ENCODE measurements at places on chromosomes 3 and 15.

DNA sequence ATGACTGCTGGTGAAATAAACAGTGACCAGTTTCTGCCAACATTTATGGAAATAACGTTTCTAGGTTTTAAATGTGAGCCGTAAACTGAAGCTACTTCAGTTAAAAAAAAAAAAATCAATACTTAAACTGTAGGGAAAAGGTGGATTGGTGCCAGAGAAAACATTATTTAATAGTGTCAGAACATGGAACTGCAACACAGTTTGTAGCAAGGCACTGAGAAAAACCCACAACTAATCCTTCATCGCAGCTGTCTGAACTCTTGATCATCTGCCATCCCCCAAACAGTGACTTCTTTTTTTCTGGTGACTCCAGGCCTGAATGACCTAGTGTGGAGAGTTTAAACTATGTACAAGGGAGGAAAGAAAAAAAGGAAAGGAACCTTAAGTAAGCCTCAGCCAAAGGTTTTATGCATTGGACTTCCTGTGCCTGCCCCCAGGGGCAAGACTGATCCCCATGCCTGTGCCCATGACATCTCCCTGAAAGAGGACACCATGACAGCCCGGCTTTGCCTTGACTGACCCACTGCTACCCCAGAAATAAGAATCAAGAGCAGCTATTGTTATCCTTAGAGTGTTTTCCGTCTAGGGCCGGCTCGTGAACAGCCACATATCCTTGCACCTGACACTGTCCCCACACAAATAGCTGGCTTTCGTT is 33.1 kb downstream of the CRTAP start:
- no peak for DNase-seq

DNA sequence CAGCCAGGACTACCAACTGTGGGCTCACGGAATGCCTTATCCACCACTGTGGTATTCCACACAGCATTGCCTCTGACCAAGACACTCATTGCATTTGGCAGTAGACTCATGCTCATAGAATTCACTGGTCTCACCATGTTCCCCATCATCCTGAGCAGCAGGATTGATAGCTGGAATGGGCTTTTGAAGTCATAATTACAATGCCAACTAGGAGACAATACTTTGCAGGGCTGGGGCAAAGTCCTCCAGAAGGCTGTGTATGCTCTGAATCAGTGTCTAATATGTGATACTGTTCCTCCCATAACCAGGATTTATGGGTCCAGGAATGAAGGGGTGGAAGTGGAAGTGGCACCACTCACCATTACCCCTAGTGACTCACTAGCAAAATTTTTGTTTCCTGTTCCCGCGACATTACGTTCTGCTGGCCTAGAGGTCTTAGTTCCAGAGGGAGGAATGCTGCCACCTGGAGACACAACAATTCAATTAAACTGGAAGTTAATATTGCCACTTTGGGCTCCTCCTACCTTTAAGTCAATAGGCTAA is 58.6 kb upstream of the CCDC80 start:
- peak; percentile 32 for DNase-seq

- no peak for DNase-seq
Measured at GRCh38 chr3:87367736-87368135, 91.4 kb upstream of the POU1F1 start.

GRCh38 chr3:142618917-142619461 is 22.8 kb downstream of the PLS1 start:
- DNase-seq: no peak

- DNase-seq: no peak
Measured at GRCh38 chr15:89781055-89781454, 4.9 kb downstream of the MESP2 start.

DNA sequence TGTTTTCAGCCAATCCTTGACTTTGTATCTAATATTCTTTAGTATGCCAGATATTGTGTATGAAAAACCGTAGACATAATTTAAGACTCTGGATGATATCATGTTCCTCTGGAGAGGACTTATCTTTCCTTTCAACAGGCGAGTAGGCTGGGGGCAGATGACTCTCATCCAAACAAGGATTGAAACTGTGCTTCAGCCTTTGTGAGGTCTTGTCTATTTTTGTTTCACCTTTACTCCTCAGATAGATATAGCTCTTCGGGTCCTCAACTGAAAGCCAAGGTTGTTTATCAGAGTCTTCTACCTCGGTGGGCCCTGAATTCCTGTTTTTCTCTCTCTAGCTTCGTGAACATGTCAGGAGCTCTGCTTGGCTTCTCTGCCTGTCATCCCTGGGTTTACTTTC is 66.0 kb downstream of the C3orf20 start:
- no peak for DNase-seq

DNA sequence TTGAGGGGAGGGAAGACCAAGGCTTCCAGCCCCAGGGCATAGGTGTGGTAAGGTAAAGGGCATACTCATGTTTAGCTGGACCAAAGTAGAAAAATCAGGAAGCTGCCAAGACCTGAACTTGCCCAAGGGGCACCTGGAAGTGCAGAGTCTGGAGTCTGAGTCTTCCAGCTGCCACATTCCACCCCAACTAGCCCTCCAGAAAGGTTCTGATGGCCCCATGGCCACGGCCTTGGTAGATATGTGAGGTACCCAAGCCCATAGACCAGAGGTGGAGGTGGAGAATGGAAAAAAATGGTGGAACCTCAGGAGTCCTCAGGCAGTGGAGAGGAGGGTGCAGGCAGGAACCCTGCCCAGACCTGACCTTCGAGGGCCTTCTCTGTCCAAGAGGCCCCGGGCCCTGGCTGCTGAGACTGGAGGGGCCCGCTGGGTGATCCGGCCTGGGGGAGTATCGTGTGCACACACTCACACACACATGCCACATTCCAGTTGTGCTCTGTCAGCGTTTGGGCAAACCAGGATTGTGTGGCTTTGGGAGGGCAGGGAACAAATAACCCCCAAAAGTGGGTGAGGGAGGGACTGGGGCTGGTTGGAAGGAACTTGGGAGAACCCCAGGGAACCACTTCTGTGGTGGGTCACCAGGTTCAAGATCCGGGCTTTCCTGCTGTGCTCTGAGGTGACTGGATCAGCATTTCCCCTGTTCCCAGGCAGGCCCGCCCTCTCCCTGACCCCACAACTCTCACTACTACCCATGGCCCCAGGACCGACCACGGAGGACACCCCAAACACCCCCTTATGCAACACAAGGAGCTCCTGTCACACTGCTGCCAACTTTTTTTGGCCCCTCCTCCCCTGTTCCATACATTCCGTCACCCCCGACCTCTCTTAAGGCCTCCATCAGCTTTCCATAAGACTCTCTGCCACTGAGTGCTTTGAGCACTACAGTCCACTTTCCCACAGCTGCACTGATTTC is 11.6 kb downstream of the MYL3 start:
- no peak for DNase-seq

DNA sequence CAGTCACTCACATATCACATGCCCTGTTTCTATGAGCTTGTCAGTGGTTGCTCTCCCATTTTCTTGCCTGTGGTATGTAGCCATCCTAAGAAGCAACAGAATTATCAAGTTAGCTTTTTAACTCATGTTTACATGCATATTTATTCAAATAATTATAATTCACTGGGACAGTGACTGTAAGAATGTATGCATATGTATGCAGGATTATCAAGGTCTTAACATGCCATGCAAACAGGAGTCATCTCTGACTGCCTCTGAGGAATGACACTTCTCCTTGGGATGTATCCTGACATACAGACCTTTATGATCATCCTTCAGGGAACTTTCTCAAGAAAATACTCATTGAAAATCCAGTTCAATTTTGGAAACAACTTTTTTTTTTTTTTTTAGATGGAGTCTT is 240.9 kb downstream of the CPNE4 start:
- DNase-seq: no peak

DNA sequence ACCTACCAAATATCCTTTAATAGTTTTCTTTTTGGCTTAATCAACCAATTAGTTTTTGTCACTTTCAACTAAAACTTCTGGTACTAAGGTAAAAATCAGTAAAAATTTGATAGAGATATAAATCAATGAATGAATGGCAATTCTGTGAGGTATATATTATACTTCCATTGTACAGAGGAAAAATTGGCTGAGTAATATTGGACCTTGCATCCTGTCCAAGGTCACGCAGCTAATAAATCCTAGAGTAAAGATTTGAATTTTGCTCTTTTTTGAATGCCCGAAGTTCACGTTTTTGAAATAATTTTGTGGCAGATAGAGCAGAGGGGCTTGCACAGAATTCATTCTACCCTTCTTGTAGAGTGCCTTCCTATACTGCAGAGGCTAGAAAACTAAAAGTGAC is 81.1 kb upstream of the ZNF280D start:
- DNase-seq: no peak

DNA sequence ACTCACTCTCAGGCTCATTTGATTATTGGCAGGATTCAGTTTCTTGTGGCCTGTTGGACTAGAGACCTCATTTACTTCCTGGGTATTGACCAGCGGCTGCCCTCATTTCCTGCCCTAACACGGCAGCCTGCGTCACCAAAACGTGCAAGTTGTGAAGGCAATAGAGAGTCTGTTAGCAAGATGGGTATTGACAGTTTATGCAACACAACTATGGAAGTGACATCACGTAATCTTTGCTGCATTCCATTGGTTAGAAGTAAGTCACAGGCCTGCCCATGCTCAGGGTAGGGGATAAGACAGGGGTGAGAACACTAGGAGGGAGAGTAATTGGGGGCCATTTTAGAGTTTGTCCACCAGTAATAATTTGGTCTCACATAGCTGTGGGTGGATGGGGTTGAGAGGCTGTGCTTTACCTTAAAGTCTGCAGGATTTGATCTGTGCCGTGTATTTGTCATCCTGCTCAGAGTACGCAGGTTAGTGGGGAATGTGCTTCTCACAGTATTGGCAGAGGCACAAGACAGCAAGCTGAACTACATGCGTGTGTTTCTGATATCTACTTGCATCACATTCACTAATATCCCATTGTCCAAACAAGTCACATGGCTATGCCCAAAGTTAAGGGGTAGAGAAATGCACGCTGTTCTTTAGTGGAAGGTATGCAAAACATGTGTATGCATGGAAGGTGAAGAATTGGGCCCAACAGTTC is 83.3 kb downstream of the EDEM1 start:
- DNase-seq: no peak

GRCh38 chr3:8505621-8506020 is 4.0 kb downstream of the LMCD1 start:
- DNase-seq: no peak

- no peak for DNase-seq
Measured at GRCh38 chr15:98408231-98408630, 240.1 kb upstream of the IGF1R start.

- no peak for DNase-seq
Measured at GRCh38 chr3:184512621-184513020, 49.0 kb upstream of the EPHB3 start.

- no peak for DNase-seq
Measured at GRCh38 chr15:101498717-101499480, 9.4 kb upstream of the PCSK6 start.

GRCh38 chr3:52090131-52090932 is 34.0 kb upstream of the DUSP7 start:
- DNase-seq: peak; percentile 80
